ENCODE measurements at places on chromosomes 4 and X.

DNA sequence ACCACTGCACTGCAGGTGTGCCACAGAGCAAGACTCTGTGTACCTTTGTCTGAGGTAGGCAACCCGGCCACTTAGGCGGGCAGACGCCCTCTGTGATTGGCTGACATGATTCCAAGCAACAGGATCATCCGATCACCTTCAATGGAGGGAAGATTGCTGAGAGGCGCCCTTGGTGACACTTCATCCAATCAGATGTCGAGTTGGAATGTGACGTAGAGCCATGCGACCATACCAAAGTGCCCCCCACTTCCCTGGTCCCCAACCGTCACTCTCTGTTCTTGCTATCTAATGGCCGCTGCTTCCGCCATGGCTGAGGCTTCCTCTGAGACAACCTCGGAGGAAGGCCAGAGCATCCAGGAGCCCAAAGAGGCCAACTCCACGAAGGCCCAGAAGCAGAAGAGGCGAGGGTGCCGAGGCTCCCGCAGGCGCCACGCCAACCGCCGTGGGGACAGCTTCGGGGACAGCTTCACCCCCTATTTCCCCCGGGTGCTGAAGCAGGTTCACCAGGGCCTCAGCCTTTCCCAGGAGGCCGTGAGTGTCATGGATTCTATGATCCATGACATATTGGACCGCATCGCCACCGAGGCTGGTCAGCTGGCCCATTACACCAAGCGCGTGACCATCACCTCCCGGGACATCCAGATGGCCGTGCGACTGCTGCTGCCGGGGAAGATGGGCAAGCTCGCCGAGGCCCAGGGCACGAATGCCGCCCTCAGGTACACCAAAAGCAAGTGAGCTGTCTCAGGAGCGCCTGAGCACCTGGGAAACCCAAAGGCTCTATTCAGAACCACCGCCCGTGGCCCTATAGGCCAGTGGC is at the start of gene H2BW2:
TSS of gene H2BW2 (plus strand) at position 268 of the 817 bp plus-strand sequence. CDS start at position 307, 39 bp downstream.
- no peak for DNase-seq

DNA sequence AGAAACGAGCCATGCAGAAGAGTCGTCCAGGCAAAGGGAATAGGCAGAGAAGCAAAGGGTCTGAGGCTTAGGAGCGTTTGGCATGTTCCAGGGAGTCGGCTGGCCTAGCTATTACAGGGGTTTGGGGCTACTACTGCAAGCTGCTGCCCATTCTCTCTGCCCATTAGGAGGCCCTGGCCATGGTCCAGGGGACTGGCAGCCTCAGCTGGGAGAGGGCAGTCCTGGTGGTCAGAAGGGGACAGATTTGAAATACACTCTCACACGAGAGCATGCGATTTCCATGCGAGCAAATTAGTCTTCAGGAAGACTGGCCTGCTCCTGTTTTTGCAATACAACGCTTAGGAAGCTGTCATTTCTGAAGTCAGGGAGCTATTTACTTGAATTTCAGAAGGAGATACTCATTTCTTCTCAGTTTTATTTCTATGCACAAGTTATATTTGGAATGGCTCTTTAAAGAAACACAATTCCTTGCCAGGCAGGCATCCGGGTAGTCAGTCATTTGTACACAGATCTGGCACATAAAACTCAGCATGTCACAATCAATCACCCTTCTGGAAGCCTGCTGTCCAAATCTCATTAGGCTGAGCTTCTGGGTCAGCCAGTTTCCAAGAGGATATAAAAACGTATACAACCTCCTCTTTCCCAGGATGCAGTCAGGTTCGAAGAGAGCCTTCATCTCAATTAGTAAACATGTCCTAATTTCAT is 27.0 kb downstream of the PROM1 start:
- DNase-seq, result peak; percentile 56

GRCh38 chrX:135432881-135433521 is 11.3 kb downstream of the SMIM10L2A start:
- DNase-seq, result peak; percentile 4

DNA sequence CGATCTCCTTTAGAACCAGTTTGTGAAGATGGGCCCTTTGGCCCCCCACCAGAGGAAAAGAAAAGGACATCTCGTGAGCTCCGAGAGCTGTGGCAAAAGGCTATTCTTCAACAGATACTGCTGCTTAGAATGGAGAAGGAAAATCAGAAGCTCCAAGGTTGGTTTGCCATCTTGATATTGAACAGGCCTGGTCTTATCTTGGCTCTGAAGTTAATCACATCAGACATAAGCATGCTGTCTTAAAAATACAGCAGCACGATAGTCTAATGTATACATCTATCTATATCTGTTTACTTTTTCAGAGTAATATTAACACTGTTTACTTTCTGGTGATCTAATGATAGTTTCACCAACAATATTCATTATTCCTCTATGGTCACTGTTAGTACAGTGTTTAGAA is 129.8 kb downstream of the PTTG2 start:
- DNase-seq, result no peak

- no peak for DNase-seq
Observed at GRCh38 chrX:1443496-1444075, 9.1 kb downstream of the ASMTL start.

DNA sequence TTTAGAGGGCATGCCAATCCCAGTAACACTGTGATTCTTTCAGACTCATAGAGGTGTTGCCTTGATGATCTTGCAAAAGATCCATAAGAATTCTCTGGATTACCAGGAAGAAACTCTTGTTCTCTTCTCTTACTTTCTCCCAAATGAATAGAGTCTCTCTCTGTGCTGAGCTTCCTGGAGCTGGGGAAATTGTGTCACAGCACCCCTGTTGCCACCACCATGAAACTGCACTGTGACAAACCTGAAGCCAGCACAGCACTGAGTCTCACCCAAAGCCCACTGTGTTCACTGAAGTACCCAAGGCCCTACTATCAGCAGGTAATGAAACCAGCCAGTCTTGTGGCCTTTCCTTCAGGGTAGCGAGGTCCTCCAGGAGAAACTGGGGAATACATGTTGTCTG is 332.7 kb upstream of the FGF16 start:
- DNase-seq, result no peak

All from Ammon's horn (tissue), 1 donor.